Activated T-cell treated with anti-CD3 and anti-CD28 coated beads for 48 hours (primary cell): ENCODE measurements at places on chromosomes 1 and 21.

GRCh38 chr1:231807541-231807940, 181.0 kb downstream of the DISC1 start:
- no peak for DNase-seq

DNA sequence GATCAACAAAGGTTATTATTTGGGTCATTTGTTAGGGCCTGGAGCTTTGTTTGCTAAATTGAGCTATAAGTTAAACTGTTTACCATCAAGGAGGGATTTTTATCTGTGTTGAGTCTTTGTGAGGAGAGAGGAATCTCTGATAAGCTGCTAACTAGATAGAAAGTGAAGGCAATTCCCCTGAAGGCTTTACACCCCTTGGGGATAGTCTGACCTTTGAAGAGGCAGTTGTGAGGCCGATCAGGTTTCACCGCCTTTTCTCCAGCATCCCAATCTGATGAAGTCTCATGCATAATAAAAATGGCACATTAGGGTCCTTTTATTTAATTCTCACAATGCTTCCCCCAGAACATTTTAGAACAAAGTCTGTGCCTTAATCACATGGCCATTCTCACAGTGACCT, 21.8 kb downstream of the C1orf21 start:
- no peak for DNase-seq

GRCh38 chr1:230112131-230112701, 45.2 kb downstream of the GALNT2 start:
- no peak for DNase-seq

- DNase-seq, result no peak
Observed at GRCh38 chr1:43541721-43542401, 11.2 kb downstream of the PTPRF start.

DNA sequence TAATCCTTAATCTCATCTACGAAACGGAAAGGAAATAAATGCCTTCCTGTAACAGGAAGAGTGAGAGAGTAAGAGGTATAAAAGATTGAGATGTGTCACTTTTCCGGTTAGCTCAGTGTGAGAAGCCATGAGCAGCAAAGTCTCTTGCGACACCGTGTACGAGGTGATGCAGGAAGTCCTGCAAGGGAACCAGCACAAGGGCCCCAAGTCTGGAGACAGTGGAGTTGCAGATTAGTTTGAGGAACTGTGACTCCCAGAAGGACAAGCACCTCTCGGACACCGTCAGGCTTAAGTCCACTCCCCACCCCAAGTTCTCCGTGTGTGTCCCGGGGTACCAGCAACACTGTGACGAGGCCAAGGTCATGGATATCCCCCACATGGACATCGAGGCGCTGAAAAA, 592.3 kb upstream of the ADGRL2 start:
- no peak for DNase-seq

- no peak for DNase-seq
Observed at GRCh38 chr1:44531785-44532566, 126.9 kb downstream of the RNF220 start.

- DNase-seq, result no peak
Observed at GRCh38 chr21:15730484-15731242, 881 bp downstream of the USP25 start.

DNA sequence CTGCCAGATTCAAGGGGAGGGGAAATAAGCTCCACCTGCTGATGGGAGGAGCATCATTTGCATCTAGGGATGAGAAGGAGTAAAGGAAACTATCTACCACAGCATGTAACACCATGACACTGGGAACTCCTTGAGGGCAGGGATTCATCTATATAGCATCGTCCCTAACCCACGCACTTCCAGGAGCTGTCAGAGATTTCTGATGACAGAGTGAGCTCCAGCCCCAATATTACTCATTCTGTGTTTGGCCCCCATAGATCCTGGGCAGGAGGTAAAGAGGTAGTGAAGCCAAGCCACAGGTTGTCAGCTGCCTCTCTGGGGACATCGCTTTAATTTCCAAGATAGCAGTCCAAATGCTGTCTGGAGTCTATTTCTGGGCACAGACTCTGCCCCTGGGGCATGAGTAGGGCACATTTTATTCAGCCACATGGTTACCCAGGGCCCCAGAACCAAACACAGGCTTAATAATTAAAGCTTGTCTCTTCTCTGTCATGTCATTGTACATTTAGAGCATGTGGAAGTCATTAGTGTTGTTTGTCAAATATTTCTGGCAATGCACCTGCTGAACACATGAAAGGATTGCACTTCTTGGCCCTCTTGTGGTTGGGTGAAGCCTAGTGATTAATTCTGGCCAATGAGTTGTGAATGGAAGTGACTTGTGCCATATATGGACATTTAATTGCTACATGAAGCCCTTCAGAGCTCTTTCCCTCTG, 105.9 kb upstream of the POU3F1 start:
- no peak for DNase-seq

GRCh38 chr1:147201276-147201675, 23.9 kb downstream of the FMO5 start:
- no peak for DNase-seq

DNA sequence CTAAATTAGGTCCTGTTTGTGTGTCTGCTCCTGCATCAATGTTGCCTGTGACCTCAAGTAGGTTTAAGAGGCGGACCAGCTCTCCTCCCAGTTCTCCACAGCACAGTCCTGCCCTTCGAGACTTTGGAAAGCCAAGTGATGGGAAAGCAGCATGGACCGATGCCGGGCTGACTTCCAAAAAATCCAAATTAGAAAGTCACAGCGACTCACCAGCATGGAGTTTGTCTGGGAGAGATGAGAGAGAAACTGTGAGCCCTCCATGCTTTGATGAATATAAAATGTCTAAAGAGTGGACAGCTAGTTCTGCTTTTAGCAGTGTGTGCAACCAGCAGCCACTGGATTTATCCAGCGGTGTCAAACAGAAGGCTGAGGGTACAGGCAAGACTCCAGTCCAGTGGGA, 79.9 kb downstream of the PRDM2 start:
- DNase-seq, result no peak

DNA sequence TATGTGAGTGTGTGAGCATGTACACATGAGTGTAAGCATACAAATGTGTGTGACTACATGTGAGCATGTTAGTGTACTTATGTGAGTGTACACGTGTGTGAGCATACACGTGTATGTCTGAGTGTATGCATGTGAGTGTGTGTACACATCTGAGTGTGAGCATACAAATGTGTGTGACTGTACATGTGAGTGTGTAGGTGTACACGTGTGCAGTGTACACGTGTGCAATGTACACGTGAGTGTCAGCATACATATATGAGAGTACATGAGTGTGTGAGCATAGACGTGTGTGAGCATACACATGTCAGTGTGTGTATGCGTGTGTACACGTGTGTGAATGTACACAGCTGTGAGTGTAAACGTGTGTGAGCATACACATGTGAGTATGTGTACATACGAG, 170.6 kb downstream of the HUNK start:
- no peak for DNase-seq

DNA sequence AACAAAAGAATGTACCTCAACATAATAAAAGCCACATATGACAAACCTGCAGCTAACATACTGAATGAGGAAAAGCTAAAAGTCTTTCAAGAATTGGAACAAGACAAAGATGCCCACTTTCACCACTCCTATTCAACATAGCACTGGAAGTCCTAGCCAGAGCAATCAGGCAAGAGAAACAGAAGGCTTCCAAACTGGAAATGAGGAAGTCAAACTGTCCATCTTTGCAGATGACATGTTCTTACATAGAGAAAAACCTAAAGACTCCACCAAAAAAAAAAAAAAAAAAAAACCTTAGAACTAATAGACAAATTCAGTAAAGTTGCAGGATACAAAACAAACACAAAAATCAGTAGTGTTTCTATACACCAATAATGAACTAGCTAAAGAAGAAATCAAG, 20.2 kb downstream of the NSL1 start:
- DNase-seq, result no peak

DNA sequence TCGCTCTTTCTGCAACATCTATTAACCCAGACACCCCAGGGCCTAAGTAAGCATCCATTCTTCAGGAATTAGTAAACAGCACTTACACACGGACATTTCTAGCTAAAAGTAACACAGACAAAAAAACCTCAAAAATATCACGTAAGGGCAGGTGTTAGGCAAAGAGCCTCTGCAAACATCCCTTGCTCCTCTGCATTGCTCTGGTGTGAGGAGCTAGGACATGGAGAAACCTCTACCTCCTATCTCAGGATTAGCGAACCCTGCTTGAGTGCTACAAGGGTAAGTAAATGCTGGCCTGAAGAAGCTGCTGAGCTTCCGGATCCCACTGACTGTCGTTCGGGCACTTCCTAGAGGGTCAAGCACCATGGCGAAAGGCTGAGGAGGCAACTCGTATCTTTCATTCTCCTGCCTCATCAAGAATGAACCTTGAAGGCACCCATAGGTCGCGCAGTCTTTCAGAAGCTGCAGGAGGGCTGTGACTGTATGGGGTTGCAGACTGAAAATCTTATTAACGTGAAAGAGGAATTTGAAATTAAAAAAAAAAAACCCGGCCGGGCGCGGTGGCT, 2.1 kb downstream of the PTGER3 start:
- no peak for DNase-seq

DNA sequence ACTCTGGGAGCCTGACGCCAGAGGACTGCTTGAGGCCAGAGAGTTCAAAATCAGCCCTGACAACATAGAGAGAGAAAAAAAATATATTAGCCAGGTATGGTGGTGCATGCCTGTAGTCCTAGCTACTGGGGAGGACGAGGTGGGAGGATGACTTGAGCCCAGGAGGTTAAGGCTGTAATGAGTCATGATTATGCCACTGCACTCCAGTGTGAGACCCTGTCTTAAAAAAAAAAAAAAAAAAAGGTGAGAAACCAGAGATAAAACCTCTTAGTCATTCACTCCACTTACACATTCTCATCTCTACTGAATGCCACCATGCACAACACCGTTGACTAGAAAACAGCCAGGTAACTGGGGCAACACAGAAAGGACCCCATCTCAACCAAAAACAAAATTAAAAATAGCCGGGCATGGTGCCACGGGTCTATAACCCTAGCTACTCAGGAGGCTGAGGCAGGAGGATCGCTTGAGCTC, 178.1 kb downstream of the SLC45A1 start:
- DNase-seq, result no peak

- DNase-seq, result no peak
Observed at GRCh38 chr1:150551051-150551783, 2.0 kb downstream of the ADAMTSL4 start.

GRCh38 chr1:150024156-150024555, 13.6 kb upstream of the OTUD7B start:
- DNase-seq, result no peak

GRCh38 chr1:245014247-245015029, 140.3 kb upstream of the KIF26B start:
- DNase-seq, result no peak

GRCh38 chr1:178300352-178300699, 196.4 kb downstream of the CLEC20A start:
- no peak for DNase-seq

DNA sequence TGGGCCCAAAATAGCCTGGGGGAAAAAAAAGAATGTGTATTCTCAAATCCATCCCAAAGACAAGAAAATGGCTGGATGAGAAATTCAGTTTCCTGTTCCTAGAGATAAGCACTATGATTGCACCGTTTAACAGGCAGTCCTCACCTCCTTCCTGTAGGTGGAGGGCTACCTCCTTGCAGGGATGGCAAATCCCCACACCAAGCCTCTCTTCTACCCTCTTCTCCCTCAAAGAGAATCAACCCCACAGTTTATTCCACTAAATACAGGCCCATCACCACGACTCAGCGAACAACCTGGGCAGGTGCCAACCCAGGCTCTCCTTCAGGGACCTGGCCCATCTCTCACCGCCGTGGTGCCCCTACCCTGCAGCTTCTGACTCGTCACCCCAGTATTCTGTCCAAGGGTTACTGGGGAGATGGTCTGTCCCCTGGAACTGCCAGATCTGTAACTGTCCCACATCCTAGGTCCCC, 3.4 kb upstream of the CHD5 start:
- no peak for DNase-seq

DNA sequence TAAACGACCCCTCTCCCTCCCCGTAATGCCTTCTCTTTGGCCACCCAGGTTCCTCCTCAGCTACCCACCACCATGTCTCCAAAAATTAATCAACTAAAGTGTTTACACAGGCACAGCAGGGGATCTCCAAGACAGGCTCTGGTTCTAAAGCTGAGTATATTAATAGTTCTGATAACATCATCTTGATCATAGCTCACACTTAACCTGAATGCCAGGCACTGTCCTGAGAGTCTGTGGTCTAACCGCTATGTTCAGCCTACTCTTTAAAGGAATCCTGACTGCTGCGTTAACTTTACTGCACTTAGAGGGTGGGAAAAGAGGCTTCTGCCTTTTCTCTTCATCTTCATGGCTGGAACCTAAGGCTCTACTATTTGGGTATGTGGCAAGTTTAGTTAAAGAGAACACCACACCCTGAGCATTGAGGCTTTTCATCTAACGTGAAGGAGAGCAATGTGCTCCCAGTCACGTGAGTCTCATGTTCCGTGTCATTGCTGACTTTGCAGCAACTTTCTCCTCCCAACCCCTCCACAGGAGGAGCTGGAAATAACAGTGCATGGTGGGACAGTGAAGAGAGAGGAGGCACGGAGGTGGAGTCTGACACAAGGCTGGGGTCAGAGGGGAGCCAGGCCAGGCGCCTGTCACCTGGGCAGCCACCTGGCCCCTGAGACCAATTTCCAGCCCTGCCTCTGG, 86.4 kb downstream of the FAM78B start:
- no peak for DNase-seq

DNA sequence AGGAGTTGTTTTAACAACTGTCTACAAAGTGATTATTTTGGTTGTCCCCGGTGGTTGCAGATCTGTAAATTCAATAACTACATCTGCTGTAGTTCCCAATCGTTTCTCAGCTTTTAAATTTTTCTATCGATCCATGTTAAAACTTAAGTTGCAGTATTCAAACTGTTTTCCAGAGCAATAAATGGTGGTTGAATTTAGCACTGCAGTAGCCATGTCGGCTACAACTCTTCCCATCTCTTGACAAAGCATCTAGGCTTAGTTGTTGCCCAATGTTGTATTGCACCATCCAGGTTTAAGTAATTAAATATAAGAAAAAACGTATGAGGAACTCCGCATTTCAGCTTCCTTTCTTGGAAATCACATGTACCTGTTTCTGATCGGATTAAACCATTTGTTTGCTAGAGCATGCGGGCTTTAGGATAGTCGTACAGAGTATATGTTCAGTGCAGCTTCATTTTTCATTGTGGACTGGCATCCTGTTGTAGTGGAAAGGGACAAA, 996 bp downstream of the CNIH4 start:
- DNase-seq, result no peak

DNA sequence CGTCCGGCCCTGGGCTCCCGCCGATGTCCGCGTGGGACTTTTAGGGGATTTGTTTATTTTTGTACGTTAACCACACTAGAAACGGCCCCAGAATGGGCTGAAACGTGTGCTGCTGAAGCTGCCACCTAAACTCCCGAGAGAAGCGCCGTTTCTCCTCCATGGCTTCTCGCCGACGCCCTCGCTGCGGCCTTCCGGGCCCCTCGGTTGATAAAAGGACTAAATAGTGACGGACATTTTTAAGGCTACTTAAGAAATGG, 678 bp upstream of the PTTG1IP start:
- no peak for DNase-seq

DNA sequence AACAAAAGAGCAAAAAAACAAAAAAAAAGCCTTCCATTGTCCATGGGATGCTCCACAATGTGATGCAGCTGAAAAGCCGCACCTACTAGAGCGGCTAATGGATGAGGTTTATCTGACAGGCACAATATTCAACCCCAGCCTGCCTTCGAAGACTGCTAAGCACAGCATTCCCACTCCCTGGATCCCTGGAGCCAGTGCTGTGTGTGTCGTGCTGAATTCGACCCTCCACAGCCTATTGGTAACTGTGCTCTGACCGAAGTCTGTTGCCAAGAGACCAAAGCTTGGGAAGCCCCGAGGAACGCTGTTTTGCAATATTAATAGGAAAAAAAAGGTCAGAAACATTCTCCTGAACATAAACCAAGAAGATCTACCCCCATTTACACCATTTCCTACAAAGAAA, 57.2 kb upstream of the PUM1 start:
- no peak for DNase-seq
